T-helper 2 cell (primary cell): ENCODE measurements at places on chromosomes 3 and 15.
A peak's percentile ranks its signal among the peaks of the same experiment; 100 is the strongest.

DNA sequence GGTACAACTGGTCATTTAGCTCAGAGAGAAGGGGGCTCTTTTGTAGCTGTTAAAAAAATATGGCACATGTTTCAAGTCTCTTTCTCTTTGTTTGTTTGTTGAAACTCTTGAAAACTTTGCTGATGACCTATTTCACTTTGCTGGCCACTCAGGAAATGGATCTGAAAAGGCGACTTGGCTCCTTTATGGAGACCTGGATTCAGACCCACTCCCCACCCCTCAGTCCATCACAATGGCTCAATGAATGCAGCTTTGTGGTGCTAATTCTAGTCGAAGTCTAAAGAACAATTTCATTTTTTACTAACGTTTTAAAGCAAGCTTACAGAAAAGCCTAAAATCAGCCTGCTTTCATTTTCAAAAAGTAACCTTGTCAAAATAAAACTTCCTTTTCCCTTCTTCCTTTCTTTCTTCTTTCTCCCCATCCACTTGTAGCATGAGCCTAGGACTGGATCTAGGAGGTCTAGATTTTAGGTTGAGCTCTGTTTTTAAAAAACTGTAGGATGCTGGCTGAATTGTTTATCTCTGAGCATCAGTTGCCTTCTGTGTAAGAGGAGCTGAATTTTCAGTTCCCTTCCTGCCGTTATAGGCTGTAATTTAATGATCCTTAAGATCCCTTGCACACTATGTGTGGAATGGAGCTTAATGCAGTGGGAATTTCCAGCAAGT lies 165.5 kb upstream of the FEZF2 start:
- no peak for DNase-seq

GRCh38 chr3:157130467-157131251 lies 29.3 kb downstream of the CCNL1 start:
- DNase-seq, result peak; percentile 86

GRCh38 chr3:122077293-122078234 lies 22.4 kb downstream of the CD86 start:
- DNase-seq, result peak; percentile 85

GRCh38 chr3:56251343-56251945 lies 216.8 kb downstream of the ERC2 start:
- no peak for DNase-seq

- DNase-seq, result no peak
Measured at GRCh38 chr3:13391308-13391707, 28.8 kb downstream of the NUP210 start.

DNA sequence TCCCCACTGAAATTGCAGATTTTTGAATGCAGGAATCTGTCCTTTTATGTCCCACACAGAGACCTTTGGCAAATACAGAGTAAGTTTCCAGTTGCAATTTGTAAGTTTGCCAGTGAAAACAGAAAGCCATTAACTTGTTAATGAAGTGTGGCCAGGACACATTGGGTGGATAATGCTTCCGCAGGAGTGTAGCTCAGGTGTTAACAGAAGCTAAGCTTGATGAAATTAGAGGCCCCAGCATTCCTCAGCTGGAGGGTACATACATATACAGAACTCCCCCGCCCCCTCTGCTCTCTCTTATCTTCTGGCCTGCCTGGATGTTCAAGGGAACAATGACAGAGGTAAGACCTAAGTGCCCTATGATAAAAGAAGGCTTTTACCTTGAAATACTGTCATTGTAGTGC lies 8.1 kb upstream of the LRRC2 start:
- no peak for DNase-seq

DNA sequence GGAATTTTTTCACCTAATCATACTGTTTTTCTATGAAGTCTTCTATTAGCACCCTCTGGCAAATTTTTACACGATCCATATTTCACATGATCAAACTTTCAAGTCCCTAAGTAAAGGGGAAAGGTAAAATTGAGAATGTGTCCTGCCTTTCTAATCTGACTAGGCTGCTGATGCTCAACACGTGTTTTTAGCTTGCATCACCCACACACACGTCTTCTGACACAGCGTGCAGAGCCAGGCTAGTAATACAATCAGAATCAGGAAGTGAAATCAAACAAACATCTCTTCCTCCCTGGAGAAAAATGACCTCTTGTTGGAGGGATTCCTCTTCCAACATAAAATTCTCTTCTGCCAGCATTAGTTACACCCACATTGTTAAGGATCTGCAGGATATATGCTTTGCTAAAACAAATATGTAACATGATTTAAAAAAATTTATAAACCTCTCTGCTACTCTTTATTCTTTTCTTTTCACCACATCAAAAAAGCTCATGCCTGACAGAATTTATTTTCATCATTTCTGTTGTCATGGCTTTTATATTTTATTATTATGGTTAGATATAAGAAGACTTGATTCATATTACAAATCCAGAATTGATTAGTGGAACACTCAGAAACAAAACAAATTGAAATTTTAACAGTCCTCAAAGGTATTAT lies 122.4 kb downstream of the RAP2B start:
- DNase-seq, result peak; percentile 6

- DNase-seq, result no peak
Measured at GRCh38 chr3:175580318-175580717, 721.2 kb downstream of the NAALADL2 start.

GRCh38 chr15:37217567-37217966 lies 117.2 kb upstream of the MEIS2 start:
- no peak for DNase-seq
